ENCODE measurements at places on chromosomes 13 and 19.

- no peak for DNase-seq
Measured at GRCh38 chr13:108621462-108621861, 7.9 kb upstream of the MYO16 start.

GRCh38 chr19:31413353-31413752 is 64.1 kb upstream of the TSHZ3 start:
- DNase-seq: no peak

DNA sequence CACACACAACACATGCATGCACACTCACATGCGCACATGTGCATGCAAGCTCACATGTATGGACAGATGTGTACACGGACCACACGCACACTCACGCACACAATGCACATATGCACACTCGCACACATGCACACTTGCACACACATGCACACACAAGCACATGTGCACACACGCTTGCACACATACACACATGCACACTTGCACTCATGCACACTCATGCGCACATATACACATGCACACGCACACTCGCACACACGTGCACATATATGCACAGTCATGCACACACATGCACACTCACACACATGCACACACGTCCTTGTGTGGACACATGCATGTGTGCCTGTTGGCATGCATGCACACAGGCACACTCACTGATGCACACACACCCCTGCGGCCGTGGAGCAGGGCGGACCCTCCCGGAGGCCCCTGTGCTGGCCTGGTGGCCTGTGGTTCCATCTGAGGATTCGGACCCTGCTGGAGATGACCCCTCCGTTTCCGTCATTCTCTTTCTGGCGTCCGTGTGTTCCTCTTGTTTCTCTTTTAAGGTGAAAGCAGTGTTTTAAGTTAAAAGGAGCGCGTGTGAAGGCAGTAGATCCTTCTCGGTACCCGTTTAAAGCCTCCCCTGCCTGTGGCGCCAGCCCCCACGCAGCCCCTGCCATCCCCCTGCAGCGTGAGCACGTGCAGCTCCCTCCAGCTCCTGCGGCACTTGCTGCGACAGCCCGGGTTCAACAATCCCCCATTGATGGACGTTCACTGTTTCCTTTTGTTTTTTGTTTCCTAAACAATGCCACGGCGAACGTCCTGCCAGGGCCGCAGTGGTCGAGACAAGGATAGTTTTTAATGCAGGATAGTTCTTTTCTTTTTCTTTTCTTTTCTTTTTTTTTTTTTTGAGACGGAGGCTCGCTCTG is 5.6 kb downstream of the NDUFS7 start:
- no peak for DNase-seq

DNA sequence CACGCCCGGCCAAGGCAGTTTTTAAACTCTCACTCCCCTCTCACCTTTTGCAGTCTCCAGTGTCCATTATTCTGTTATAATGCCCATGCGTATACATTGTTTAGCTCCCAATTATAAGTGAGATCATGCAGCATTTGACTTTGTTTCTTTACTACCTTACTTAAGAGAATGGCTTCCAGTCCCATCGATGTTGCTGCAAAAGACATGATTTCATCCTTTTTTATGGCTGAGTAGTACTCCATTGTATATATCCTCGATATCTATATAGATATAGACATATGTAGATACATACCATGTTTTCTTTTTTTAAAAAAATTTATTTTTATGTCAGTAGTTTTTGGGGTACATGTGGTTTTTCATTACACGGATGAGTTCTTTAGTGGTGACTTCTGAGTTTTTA is 8.4 kb downstream of the OR7D2 start:
- DNase-seq: no peak

DNA sequence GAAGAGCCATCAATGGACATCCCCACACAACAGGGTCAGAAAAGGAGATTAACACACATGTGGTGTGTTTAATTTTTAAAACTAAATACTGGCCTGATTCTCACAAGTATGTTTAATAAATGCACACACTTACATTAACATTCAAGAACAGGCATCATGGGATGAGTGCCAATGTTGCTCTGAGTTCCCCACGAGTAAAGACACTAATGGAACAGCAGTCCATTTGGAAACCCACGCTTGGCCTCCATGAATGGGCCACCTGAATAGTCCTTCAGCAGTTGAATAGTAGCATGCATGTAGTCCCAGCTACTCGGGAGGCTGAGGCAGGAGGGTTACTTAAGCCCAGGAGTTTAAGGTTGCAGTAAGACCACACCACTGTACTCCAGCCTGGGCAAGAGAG is 195.2 kb upstream of the IPO5 start:
- DNase-seq: no peak

DNA sequence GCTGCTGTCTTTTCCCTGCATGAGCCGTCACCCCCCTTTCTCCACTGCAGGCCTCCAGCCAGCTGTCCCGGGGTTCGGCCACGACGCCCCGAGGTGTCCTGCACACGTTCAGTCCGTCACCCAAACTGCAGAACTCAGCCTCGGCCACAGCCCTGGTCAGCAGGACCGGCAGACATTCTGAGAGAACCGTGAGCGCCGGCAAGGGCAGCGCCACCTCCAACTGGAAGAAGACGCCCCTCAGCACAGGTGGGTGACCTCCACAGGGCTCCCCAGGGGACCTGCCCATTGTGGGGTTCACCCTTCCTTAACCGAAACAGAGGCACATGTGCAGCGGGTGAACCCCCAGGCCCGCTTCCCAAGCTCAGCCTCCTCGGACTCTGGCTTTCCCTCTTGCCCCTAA is 13.1 kb downstream of the TSSK6 start:
- no peak for DNase-seq

GRCh38 chr13:48585456-48585840 is 52.6 kb upstream of the RCBTB2 start:
- DNase-seq: no peak

GRCh38 chr13:27273658-27274425 is 3.2 kb downstream of the RASL11A start:
- DNase-seq: no peak

GRCh38 chr13:61170856-61171255 is 244.8 kb downstream of the PCDH20 start:
- DNase-seq: no peak

GRCh38 chr19:18173572-18174288 is at the start of gene IFI30:
TSS of gene IFI30 (plus strand) at chr19:18173813. CDS start at chr19:18173842, 29 bp downstream.
- DNase-seq: no peak

GRCh38 chr13:72109863-72110262 is 242.9 kb upstream of the DACH1 start:
- DNase-seq: no peak

Measured in stimulated activated CD8-positive, alpha-beta memory T cell treated with anti-CD3 and anti-CD28 coated beads, Interleukin-12 subunit alpha, Interleukin-12 subunit beta, amount 100 ng/mL, for 1 hour (primary cell).